ENCODE measurements at places on chromosomes 2 and 18.

DNA sequence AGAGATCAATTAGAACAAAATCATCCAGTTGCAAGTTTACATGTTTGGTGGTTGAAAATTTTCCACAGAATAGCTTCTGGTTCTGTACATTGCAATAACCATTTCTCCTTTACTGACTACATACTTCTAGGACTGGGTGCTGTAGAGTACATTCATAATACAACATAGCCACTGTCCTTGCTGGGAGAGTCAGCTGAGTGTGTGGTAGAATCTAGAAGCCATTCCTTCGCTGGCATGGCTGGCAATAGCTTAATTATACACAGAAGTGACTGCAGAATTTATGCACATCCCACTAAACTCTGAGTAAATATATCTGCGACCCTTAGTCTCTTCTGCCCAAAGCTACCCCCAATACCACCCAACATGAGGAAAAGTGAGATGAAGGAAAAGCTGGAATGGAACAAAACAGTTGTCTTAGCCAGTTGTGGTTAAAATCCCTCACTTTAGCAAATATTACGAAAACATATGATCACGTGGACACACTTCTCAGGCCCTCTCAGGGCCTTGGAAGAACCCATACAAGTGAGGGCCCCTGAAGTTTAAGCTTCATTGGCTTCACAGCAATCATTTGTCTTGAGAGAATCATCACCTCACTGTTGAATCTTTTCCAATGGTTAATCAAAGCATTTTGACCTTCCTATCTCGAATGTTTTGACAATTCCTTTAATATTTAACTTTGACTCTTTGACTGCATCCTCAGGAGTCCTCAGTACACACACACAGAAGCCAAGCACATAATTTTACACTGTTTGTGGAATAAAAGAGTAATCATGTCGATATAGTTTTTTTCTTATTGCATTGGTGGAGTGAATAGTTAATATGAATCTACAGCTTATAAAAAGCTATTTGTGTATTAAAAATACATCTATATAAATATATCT is 225.1 kb downstream of the ZNF385B start:
- no peak for DNase-seq

DNA sequence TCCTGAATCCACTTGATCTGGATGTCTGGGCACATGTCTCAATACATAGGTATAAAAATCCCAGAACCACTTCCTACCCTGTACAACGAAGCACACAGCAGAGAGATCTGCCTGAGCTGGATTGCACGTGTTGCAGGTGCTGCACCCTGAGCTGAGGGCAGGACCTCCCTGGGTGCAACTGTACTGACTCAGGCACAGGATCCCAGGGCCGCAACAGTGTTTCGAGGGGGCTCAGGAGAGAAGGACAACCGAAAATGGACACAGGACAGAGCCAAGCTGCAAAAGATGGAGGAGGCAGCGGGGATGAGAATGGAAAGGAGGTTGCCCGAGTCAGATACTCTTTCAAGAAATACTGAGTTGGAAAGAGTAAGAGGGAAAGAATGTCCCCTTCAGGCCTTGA is 354.1 kb downstream of the EIPR1 start:
- no peak for DNase-seq

GRCh38 chr18:34709750-34710441 is at the start of gene DTNA:
Gene DTNA, plus strand, starts transcription at chr18:34710298. Its CDS starts 45,679 bp downstream, at chr18:34755977.
- DNase-seq = no peak

GRCh38 chr2:241496904-241497877 is 11.2 kb downstream of the STK25 start:
- no peak for DNase-seq

- DNase-seq = no peak
Measured at GRCh38 chr2:14530506-14530905, 102.0 kb upstream of the LRATD1 start.

DNA sequence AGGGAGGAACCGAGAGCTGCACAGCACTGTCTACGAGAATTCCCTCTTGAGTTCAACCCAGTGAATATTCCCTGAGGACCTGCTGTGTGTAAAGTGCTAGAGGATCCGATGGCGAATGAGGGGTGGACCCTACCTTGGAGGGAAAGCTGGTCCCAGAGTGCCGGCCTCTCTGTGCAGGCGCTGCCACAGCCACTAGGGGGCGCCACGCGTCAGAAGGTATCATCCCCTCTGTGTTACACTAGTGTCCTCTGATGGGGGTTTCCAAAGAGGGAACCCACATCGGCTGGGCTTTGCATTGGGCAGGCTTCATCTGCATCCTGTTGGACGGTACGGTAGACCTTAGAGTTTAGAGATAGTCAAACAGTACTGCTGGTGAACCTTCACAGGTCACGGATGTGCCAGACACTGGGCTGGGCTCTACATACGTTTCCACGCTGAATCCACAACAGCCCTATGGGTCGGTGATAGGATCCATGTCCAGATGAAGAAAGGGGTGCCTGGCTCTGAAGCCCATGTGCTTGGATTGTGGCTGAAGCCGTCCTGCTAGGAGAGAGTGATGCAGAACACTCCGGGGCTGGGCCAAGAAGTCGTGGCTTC is 39.0 kb downstream of the COA5 start:
- peak; percentile 50 for DNase-seq

DNA sequence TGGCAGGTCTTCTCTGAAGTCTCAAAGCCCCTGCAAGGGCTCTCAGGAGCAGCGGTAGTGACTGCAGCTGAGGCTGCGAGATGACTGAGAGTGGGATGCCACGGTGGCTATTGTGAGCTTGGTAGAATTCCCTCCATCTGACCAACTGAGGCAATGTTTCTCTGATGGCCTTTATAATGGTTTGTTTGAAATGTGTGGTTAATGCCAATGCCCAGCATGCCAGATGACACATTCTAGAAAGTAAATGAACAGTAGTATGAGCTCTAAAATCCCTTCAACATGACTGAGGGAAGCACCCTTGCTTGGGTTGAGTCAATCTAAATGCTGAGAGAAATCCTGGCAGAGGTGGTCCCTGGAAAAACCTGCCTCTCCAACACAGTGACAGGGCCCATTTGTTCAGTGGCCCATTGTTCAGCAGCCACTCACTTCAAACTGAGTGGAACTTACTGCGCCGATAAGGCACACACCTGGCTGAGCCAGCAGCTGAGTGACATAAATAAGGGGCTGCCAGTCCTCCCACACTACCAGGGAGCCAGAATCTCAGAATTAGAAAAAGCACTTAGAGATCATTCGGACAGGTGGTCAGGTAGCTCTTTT is 31.7 kb downstream of the SULT1C2 start:
- no peak for DNase-seq

DNA sequence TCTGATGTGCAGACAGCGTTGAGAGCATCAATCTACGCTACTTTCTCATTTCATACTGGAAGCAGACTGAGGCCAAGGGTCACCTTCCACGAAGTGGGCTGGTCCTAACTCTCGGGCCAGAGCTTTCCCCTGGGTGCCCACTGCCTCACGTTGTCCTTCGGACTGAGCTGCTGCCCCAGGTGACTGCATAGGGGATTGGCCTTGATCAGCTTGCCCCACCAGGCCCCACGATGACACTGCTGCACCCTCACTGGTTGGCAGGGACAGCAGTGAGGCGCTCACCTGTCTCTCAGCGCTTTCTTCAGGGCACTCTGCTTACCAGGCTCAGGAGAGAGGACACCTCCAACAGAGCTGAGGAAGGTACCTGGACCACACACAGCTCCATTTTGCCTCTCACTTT is 47.3 kb downstream of the CABLES1 start:
- no peak for DNase-seq

DNA sequence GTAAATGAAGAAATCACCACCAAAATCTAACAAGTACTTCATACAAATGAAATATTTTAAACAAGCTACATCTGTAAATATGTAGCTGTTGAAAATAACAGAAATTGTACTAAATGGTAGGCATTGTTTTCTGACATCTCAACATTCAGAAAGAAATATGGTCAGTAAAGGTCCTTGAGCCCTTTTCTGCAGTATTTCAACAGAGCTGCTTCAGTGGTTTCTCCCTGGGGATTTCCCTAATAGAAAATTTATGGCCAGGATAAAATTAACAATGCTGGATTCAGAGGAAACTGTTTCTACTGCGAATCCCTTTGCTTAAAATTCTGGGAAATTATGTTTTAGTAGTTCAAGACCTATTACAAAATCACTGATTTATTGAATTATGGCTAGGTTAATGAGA is 256.6 kb downstream of the PIEZO2 start:
- DNase-seq = no peak

- DNase-seq = no peak
Measured at GRCh38 chr2:120534457-120534856, 188.5 kb downstream of the INHBB start.

- no peak for DNase-seq
Measured at GRCh38 chr2:60413814-60414168, 139.7 kb downstream of the BCL11A start.

- no peak for DNase-seq
Measured at GRCh38 chr2:211724933-211725332, 813.7 kb downstream of the ERBB4 start.

- no peak for DNase-seq
Measured at GRCh38 chr2:207828361-207829057, 58.8 kb upstream of the FZD5 start.

DNA sequence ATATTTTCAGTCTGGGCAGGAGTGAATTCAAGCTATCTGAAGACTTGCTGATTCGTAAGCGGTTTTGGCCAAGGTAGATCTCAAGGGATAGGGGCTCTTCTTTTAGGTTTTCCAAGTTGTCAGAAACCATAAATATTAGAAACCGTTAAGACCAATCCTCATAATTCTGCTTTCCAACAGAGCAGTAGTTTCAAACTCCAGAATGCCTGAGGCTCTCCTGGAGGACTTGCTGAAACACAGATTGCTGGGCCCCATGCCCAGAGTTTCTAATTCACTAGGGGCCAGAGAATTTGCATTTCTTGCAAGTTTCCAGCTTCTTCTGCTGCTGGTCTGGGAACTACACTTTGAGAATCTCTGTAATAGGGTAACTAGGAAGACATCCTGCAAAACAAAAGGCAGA is 1855.7 kb upstream of the CELF4 start:
- no peak for DNase-seq

GRCh38 chr18:49757513-49758262 is 55.6 kb downstream of the ACAA2 start:
- no peak for DNase-seq

DNA sequence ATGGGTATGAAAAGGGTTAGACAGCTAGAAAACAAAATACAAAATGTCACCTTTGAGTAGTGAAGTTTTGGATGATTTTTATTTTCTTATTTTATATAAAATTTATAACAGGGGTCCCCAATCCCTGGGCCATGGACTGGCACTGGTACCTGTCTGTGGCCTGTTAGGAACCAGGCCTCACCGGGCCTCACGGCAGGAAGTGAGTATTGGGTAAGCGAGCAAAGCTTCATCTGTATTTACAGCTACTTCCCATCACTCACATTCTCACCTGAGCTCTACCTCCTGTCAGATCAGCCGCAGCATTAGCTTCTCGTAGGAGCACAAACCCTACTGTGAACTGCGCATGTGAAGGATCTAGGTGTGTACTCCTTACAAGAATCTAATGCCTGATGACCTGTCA is 202.8 kb upstream of the TWIST2 start:
- no peak for DNase-seq

DNA sequence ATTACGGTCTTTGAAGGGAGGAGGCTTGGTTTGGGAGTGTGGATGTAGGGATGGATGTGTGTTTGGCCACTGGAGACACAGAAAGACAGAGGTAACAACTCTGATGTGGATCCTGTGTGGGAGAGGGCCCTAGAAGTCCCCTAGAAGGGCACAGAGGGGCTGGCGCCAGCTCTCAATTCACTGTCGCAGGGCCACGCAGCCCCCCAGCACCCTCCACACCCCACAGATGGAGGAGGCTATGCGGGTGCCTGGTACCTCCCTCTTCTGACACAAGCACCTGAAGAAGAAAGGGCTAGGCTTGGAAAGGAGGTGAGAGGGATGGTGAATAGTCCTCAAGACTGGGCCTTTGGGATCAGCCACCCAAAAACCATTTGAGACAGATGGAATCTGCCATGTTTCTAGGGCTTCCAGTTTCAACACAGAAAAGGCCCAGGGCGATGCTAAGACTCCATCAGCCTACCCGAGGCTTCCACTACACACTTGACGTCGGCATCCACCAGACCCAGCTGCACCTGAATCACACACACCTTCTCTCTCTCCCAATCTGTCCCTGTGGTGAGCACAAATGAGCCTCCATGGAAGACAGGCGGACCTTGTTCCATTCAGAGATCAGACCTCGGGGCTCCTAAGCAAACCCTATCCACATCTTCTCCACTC is 413.5 kb upstream of the HS6ST1 start:
- DNase-seq = no peak

DNA sequence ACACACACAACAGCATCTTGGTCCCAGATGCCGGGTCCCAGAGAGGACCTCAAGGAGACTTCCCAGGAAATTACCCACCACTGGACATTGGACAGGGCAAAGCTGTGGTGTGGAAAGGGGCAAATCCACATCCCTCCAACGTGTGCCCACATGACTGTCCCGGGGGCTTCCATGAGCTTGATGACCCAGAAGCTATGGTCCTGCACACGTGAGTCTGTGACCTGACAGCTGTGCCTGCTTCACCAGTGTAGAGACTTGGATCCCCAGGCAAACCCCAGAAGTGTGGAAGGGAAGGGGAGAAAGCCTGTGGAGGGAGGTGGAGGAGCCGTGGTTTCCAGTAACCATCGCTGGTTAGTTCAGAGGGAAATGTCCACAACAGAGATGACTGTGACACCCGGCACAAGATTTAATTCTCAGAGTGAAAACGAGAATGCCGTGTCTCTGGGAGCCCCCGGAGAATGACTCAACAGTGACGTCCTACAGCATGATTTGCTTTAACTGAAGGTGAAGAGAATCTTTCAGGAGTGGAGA is 19.1 kb upstream of the GPR55 start:
- DNase-seq = no peak

DNA sequence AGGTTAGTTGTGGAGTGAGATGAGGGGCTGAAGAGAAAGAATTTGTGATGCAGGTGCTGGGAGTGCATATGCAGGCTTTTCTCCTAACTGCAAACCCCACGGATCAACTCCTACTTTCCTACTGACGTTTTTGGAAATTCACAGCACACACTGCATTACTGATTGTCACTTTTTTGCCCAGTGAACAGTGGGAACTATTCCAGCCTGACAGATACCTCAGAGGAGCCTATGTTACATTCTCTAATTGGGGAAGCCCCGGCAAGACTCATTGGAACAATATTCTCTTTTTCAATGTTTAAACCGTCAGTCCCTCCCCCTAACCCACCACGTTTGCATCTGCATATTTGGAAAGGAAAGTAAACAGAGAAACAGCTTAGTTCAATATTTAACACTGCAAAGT is 126.2 kb downstream of the DPP4 start:
- no peak for DNase-seq

DNA sequence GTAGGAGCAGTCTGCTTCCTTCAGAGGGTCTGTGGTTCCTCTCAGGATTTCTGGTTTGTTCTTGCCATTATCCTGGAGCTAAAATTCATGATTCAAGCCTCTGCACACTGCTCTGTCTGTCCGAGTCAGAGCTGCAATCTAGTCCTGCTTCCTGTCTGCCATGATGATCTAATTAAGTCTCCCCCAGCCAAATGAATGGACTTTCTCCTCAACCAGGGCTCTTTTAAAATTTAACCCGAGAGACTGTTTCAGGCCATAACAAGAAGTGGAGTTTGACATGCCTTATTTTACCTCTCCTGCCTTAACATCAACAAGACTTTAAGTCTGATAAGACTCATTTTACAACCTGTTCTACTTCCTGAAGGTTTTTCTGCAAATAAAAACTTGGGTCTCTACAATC is 1009.6 kb upstream of the DDX18 start:
- no peak for DNase-seq

- DNase-seq = no peak
Measured at GRCh38 chr18:48736321-48737260, 197.8 kb downstream of the CTIF start.

- DNase-seq = no peak
Measured at GRCh38 chr18:44724105-44724778, 43.6 kb downstream of the SETBP1 start.

GRCh38 chr18:46343931-46344372 is 239.8 kb downstream of the HAUS1 start:
- DNase-seq = peak; percentile 9

Data from activated CD8-positive, alpha-beta memory T cell treated with anti-CD3 and anti-CD28 coated beads for 1 hour (primary cell).